Stimulated activated naive CD4-positive, alpha-beta T cell treated with Interleukin-2 at 50 U/mL for 16 hours (primary cell): ENCODE measurements at places on chromosomes 1 and 21.

GRCh38 chr21:31837618-31838390 lies 35.0 kb upstream of the HUNK start:
- DNase-seq = no peak

DNA sequence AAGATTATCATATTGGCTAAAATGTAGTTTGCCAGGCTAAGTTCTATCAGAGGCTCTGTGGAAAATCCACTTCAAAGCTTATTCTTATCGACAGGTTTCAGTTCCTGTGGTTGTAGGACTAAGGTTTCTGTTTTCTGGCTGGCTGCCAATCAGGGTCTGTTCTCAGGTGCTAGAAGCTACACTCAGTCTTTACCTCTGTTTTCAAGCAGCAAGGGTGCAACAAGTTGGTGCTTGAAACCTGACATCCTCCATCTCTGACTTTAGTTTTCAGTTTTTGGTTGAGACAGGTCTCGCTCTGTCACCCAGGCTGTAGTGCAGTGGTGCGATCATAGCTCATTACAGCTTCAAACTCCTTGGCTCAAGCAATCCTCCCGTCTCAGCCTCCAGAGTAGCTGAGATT lies 15.3 kb upstream of the TMCO2 start:
- DNase-seq = peak; percentile 5

DNA sequence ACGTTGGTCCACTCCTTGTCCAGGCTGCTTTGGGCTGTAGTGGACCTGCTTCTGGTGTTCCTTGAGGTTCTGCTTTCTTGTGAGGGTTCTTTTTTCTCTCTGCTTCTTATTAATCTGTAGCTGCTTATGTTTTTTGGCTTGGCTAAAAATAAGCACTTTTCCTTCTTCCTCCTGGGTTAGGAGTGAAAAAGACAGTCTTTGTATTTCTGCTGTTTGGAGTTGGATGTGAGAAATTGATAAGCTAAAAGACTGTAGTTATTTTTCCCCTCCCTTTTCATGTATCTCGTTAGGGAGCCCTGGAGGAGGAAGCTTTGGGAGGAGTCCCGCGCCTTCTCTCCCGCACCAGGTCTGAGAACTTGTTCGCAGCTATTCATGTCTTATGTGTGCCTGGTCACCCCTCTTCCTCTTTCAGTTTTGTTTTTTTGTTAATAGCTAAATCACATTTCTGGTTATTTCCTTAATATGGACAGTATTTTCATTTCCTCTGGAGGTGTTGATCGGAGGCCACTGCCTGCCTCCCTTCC lies 79.0 kb downstream of the GALNT2 start:
- no peak for DNase-seq

DNA sequence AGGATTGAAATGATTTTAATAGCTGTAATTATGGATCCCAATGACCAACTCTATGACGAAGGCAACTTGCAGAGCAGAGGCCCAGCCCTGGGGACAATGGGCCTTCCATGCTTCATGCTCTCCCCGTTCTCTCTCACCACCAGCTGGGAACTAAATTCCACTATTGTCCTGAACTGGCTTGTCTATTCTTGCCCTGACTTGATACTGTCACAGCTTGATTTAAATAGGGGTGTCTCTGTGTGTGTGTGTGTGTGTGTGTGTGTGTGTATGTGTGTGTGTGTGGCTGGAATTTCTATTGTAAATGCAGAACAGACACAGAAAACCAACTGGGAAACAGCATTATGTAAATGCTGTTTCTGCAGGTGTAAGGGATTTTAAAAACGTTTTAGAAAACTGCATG lies 57.0 kb downstream of the SLC22A15 start:
- DNase-seq = no peak

GRCh38 chr1:91273875-91274274 lies 130.8 kb downstream of the HFM1 start:
- no peak for DNase-seq

GRCh38 chr1:20078711-20079110 lies 8.7 kb downstream of the PLA2G5 start:
- no peak for DNase-seq

DNA sequence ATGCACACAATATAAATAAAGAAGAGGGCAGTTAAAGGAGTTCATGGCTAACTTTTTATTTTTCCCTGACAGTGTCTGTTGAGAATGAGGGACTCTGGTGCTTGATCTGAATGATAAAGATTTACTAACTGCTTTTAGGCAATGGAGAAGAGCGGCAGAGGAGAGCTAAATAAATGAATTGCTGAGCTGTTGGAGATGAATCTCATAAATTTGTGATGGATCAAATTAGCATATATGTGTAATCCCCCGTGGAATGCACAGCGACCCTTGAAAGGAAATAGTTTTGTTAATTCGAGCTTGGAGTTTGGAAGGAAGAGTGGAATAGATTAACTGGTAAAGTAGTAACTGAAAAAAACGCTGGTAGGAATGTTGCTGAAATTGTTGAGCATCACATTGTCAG lies 40.2 kb downstream of the HMCN1 start:
- no peak for DNase-seq

GRCh38 chr1:47637111-47637685 lies 199.4 kb downstream of the FOXD2 start:
- DNase-seq = no peak

DNA sequence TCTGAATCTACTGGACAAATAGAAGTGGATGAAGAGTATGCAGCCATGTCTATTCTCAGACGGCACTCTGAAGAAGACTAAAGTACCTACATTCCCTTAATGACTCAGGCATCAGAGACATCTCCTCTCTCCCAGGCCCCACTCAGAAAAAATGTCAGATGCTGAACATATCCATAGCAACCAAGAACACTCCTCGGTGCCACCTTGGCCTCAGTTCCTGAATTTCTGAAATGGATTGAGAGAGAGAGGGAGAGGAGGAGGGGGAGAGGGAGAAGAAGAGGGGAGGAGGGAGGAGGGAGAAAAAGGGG lies 16.0 kb upstream of the OVAAL start:
- DNase-seq = no peak

GRCh38 chr1:116471241-116471640 lies 98.2 kb downstream of the ATP1A1 start:
- no peak for DNase-seq

GRCh38 chr1:201899683-201900429 lies 11.2 kb downstream of the SHISA4 start:
- DNase-seq = no peak

GRCh38 chr21:37159949-37160348 lies 86.9 kb downstream of the TTC3 start:
- DNase-seq = no peak

- no peak for DNase-seq
Observed at GRCh38 chr1:200438911-200439310, 29.1 kb upstream of the ZNF281 start.

- no peak for DNase-seq
Observed at GRCh38 chr1:8218351-8219092, 99.4 kb upstream of the SLC45A1 start.

GRCh38 chr1:211705467-211706091 lies 30.2 kb upstream of the NEK2 start:
- DNase-seq = no peak

DNA sequence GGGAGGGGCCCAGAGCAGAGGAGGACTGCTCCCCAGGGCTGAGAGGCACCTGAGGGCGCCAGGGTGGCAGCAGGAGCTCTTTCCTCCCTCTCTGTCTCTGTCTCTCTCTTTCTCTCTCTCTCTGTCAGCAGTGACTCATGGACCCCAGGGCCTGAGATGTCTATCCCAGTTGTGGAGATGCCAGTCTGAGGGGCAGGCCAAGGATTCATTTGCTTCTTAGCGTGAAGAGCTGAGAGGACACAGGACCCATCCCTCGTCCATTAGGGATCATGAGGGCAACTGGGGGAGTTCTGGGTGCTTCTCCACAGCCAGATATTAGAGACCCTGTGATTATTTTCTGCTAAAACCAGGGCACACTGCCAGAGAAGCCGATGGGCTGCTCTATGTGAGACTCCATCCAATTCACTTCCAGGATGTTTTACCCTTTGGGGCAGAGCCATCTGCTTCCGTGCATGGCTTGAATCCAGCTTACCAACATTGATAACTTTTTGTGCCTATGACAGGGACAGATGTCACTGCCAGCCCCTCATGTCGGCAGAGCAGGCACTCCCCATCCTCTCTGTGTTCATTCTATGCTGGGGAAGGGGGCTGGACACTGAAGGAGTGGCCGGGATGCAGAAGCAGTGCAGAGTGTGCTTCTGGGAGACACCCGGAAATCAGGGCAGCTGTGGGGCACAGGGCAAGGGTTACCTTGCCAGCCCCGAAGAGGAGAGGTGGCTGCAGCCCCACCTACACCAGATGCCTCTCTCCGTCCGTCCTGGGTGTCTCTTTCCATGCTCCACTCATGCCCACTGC lies 4.1 kb upstream of the PCBP3 start:
- DNase-seq = no peak

- DNase-seq = no peak
Observed at GRCh38 chr1:160411271-160412027, 11.1 kb downstream of the VANGL2 start.

GRCh38 chr1:77888781-77889642 lies 588 bp downstream of the NEXN start:
- DNase-seq = no peak

DNA sequence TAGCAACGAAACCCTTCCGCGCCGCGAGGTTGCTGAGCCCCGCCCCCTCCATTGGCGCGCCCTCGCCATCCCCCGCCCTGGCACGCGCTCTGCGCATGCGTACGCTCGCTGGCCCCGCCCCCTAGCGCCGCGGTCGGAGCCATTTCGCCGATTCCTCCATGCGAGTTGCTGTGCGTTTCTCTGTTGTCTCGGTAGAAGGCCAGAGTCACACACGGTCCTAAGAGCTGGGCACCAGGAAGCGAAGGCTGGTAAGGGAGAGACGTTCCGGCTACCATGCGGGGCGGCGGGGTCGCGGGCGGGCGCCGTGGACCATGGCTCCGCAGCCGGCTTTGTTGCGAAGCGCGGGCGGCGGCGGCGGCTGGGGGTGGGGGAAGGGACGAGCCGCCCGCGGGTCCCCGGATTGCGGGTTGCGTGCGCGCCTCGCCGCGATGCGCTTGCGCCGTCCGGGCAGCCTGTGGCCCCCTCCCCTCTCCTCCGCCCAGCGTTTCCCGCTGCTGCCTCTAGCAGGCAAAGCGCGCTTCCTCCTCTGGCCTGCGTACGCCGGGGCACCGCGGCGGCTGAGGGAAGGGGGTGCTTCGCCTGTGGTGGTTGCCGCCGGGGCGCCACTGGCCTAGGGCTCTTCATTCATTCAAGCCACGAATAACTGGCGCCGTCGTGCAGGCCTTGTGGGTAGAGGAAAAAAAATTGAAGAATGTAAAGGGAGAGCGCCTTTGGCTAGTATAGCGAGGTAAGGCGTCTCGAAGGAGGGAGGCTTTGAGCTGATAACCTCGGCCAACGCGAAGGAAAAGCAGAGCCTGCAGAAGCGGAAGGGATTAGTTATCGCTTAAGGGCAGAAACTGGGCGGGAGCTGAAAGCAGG lies at the start of gene DHX9:
Gene DHX9 (plus strand): TSS at position 139 of the 858 bp plus-strand sequence. CDS start 3,220 bp downstream, outside the sequence.
- DNase-seq = peak; percentile 91

DNA sequence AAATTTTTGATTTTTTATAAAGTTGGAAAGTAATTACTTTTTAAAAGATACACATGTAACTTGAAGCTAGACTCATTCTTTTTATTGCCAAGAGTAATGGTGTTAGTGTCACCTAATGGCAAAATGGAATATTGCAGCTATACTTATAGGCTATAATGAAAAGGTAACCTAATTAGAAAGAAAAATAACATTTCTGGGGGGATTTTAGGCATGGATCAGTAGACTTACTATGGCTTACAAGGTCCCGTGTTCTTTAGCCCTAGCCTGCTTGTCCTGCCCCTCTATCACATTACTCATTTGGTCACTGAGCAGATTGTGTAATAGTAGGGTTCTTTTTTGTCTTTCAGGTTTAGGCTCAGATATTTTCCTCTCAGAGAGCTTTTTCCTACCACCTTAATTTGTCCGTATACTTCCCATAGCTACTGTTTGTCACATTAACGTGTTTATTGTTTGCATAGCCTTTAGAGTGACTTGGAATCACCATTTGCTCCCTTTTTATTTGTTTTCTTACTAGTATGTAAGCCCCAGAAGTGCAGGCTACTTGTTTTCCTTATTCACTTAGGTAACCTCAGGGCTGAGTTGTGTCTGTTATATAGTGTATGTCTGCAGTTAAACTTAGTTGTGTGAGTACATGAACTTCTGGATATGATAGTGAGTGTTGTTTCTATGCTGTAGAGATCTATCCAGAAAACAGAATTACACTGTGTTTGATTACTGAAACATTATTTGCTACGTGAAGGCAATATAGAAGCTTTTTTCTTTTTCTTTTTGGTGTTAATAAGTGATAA lies 58.7 kb downstream of the RABGAP1L start:
- DNase-seq = no peak
